ENCODE measurements at places on chromosomes 16 and 17. TPM values are rescaled to one million over a fixed set of nuclear protein-coding genes. Genes with fewer than 3 reads are reported as not detected.

The CLUH gene
- 86.1 TPM for total RNA-seq

The EVI2A gene
- not detected for total RNA-seq

The MSL1 gene
- 52.5 TPM for total RNA-seq

The GRAPL gene
- total RNA-seq: not detected

The C16orf46 gene
- 0.78 TPM for total RNA-seq

The MYH8 gene
- total RNA-seq: not detected

The DRC3 gene
- total RNA-seq: not detected

The SLC16A6 gene
- total RNA-seq: 0.35 TPM

The PPP4C gene
- 108 TPM for total RNA-seq

The PIRT gene
- total RNA-seq: not detected

The SMIM36 gene
- total RNA-seq: not detected

The SLC35B1 gene
- 59.7 TPM for total RNA-seq

The NEUROD2 gene
- total RNA-seq: not detected

The TP53TG3F gene
- not detected for total RNA-seq

The NUFIP2 gene
- total RNA-seq: 86.2 TPM

The LDHD gene
- 10.6 TPM for total RNA-seq

The RNF222 gene
- total RNA-seq: 0.07 TPM

The KRT14 gene
- not detected for total RNA-seq

The HSD17B2 gene
- total RNA-seq: not detected

The BCKDK gene
- total RNA-seq: 58.9 TPM

The KRT23 gene
- not detected for total RNA-seq

The NPTX1 gene
- 20.1 TPM for total RNA-seq

The RASD1 gene
- 3.7 TPM for total RNA-seq

The RSAD1 gene
- total RNA-seq: 27.5 TPM

The ASGR1 gene
- 5.3 TPM for total RNA-seq

Data from GM23338 (cell line).